ENCODE measurements at places on chromosomes 5 and 9.

DNA sequence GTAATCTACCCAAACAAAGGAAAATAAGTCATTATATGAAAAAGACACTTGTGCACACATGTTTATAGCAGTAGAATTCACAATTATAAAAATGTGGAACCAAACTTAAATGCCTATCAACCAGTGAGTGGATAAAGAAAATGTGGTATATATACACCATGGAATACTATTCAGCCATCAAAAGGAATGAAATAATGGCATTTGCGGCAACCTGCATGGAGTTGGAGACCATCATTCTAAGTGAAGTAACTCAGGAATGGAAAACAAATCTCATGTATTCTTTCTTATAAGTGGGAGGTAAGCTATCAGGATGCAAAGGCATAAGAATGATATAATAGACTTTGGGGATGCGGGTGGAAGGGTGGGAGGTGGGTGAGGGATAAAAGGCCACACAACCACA is 34.6 kb downstream of the SLC12A2 start:
- DNase-seq: no peak

DNA sequence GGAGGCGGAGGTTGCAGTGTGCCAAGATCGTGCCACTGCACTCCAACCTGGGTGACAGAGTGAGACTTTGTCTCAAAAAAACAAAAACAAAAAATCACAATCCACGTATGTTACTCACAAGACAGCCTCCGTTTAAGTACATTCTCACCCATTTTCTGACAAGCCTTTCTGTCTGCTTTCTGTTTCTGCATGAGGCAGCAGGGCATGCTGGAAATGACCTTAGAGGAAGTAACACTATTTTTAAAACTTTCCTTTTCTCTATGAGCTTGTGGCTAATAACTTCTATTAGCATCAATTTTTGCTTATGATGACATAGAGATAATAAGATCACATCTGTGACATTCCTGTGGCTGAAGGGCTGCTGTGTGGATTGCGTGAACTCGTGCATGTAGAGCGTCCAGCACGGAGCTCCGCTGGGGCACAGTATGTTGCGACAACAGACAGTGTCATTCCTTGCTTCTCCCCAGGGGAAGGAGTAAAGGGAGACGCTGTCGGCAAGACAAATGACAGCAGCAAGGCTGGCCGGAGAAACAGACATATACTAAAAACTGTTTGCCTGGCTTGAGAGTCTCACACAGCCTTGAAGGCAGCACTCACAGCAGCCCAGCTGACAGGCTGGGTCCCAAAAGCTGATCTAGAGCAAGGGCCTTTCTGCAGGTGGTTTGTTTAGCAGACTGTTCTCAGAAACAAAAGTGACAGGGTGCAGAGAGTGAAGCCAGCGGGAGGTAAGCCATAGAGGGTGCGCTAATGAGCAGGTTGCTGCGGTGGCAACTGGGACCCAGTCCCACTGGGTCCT is 1.6 kb downstream of the BTNL3 start:
- DNase-seq: no peak

DNA sequence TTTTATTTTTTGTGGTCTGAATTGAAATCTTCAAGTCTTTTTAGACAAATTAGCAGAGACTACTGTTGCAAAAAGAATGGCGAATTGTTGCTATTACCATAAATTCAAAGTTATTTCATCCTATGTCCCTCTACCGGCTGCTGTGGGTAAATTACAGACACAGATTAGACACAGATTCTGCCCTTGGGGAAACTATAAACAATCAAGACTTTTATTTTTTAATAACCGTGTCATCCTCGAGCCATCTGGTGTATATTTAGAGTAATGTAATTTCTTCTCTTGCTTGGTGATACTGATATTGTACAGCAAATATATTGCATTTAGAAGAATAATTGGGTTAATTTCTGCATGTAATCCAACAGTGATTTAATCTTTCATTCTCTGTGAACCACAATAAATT is 228.0 kb upstream of the ADAMTSL1 start:
- DNase-seq: no peak

DNA sequence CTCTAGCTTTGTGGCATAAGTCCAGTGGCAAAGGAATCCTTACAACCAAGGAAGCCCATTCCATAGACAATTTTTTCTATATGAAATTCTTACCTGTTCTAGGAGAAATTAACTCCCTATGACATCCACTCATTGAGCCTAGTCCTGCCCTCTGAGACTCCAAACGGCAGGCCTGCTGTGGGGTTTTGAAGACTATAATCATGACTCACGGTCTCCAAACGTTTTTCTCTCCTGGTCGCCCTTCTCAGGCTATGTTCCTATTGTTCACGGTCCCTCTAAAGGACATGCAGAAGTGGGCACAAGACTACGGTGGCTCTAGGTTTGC is 611 bp downstream of the EXOSC3 start:
- DNase-seq: no peak
